ENCODE measurements at places on chromosomes 11 and 22. TPM values are rescaled to one million over a fixed set of nuclear protein-coding genes. Genes with fewer than 3 reads are reported as not detected.

GRCh38 chr22:31038686-31039085 is 42.4 kb upstream of the SMTN start:
- DNase-seq = no peak

DNA sequence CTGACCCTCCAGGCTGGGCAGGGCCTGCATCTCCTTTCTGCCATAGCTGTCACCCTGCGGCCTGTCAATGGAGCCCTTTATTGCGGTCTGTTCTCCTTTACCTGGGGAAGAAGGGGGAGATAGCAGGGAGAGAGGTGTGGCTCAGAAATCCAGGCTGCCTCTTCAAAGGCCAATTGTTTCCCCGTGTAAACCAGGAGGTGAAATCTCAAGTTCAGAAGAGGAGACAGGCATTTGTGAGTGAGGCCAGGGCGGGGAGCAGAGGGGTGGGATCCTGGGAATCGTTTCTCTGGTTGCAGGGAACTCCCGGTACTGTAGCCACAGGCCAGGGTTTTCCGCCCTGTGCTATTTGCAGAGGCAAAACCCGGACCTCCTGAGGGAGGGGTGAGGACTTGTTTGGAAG is 9.1 kb downstream of the DCPS start:
- DNase-seq = no peak

DNA sequence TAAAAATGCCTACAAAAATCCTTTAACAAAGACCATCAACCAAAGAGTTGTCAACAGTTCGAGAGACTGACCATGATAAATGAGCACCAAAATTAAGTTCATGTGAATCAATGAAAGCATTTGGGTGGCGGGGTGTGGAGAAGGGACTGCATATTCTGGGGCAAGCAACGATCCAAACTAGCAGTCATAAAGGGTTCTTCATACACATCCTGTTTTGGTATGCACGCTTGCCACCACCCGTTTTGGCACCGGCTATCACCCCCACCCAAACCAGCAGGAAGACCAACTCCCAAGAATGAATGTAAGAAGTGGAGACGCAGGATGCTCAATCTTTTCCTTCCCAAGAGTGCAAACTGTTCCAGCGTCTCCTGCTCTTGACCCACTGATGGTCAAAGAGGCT is 80.8 kb downstream of the SGSM3 start:
- DNase-seq = no peak

GRCh38 chr11:10686311-10686710 is 7.2 kb downstream of the IRAG1 start:
- DNase-seq = no peak

- no peak for DNase-seq
Measured at GRCh38 chr11:44372989-44373388, 63.0 kb upstream of the ALX4 start.

DNA sequence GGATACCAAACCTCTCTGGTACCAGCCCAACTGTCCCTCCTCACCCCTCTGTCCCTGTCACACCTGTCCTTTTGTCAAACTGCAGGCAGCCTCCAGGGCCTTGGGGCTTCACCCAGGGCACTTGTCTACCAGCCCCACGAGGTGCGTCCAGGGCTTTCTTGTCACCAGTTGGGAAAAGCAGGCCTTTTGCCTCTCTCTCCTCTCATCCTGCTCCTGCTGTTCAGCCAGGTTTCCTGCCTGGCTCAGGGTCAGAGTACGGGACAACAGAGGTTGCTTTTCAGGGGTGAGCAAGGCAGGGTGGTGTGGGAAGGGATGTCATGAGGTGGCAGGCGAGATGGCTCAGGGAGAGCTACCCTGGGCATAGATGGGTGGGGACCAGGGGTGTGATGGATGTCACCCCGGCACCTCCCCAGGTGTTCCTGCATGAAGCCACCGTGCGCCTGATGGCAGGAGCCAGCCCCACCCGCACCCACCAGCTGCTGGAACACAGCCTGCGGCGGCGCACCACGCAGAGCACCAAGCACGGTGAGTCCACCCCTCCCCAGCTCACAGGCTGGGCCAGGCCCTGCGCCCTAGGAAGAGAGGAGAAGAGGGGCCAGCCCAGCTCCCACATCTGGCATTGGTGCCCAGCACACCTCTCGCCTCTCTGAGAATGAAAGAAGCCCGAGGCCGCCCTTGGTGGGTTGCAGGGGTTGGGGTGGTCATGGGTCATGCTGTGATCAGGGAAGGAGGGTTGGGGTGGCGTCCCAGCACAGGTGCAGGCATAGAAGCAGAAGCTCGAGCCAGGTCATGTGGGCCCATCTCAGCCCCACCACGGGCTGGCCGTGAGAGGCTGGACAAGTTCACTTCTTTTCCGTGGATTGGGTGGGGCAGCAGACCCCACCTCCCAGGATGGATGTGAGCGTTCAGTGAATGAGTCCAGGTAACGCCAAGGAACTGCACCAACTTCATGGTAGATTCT is 10.1 kb downstream of the SHISA8 start:
- DNase-seq = no peak

DNA sequence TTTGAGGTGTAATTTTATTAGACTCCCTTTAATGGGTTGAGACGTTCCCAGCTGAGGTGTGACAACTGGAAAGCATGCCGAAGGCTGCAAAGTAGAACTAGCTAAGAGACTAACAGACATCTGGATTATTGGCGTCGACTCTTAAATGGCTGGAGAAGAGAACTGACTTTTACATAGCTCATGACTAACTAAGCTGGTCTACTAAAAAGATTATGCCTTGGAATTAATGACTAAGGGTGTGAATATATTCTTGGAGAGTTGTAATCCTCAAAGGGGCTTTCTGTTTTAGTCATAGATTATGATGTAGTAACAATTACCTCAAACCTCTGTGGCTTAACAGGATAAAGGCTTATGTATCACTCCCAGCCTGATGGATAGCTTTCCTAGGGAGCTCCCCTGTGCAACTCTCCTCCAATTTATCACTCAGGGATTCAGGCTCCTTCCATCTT is 39.5 kb upstream of the SLC5A12 start:
- DNase-seq = no peak

- DNase-seq = peak; percentile 79
Measured at GRCh38 chr22:24592851-24593558, at the start of gene LRRC75B. LRRC75B (minus strand) TSS chr22:24593073; CDS start chr22:24593039, 34 bp downstream.

DNA sequence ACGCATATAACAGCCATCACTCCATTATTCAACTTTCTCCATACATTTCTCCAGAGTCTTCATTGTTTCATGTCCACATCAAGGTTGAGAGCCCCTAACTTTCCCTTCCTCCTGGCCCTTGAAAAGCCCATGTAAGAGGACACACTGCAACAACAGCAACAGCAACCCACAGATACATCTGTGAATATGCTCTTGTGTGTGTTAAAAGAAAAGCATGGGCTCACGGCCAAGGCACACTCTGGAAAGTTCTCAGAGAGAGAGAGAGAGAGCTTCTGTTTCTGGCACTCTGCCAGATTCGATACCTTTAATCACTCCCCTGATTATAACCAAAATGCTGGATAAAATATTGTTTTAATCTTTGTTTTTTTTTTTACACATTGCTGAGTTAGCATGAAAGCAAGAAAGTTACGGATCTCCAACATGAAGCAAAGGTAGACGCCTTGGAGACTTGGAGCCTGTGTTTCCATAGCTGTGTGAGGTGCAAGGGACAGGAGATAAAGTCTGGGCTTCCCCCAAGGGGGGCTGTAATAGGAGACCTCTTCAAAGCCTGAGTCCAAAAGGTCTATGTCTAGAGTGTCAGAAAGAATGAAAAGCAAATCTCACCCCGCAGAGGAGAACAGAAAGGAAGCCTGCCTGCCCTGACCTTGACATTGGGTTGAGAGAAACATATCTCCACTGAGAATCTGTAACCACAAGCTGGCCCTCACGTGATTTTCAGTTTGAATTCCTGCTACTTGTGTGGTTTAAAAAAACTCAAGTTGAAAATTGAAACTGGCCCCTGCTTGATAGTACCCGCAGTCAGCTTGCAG is 33.7 kb upstream of the MPPED1 start:
- peak; percentile 8 for DNase-seq

DNA sequence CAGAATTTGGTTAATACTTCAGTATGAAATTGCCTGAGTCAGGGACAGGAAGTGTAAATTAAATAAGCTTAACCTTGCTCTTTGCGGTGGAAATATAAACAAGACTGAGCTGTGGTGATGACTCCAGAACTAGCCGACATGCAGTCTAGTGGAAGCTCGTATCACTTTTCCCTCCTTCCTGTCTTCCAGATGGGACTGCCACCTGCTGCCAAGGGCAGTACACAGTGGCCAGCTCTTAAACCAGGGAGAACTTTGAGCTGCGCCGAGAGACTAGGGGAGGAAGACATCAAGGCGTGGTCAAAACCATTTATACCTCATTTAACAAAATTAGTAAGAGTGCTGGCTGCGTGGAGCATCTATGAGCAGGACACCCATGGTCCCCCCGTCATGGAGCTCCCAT is 31.3 kb upstream of the CTTN start:
- DNase-seq = peak; percentile 50

DNA sequence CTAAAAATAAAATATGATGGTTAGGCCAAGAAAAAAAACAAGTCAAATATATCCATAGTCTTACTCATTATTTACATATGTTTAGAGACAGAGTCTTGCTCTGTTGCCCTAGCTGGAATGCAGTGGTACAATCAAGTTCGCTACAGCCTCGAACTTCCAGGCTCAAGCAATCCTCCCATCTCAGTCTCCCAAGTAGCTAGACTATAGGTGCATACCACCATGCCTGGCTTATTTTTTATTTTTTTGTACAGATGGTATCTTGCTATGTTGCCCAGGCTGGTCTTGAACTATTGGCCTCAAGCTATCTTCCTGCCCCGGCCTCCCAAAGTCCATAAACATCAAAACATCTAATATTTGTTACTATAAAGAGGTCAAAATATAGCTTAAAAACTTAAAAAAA is 36.1 kb downstream of the C2CD3 start:
- no peak for DNase-seq

- DNase-seq = no peak
Measured at GRCh38 chr11:117183724-117184349, 5.3 kb downstream of the SIDT2 start.

DNA sequence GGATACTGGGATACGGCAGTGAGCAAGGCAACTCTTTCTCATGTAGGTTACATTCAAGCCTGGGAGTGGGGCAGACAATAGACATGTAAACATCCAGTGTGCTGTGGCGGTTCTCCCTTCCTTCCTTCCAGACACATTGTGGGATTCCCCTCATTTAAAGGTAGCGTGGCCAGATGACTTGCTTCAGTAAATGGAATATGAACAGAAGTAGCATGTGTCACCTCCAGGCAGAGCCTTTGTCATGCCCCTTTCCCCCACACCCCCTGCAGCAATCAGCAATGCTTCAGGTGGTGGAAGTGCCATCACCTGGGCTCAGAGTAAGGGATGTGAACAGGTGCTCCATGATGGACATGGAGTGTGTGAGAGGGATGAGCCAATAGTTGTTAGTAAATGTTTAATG is 34.8 kb upstream of the TTC12 start:
- no peak for DNase-seq

- DNase-seq = no peak
Measured at GRCh38 chr11:12161603-12162350, 51.4 kb downstream of the MICAL2 start.

DNA sequence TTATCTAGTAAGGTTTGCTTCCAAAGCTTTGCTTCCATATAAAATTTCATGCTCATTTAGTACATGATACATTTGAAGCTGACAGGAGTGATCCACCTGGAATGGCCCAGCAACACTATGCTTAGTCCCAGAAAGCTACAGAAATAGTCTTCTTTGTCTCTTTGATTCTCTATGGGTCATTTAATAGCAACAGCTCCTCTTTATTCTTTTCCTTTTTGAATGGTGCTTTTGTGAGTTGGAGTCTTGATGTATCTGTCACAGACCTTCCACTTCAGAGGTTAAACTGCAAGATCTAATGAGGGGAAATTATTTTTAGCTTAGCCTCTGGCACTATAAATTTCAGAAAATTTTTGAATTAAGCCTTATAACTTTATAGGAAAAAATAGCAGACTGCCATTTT is 509.5 kb downstream of the KCNA4 start:
- no peak for DNase-seq

DNA sequence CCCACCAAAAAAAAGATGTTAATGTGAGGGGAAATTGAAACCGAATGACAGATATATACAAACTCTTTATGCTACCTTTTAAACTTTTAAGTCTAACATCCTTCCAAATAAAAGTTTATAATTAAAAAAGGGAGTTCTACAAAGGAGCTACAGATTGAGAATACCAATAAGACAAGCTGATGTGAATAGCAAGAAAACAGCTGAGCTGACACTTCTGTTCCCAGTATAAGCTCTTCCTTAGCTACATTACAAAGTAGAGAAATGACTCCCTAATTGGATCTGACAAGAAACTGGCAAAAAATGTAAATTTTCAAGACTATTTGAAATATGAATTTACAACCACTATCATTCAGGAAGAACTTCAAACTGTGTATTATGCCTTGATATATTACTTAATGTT is 294.6 kb upstream of the SYN3 start:
- no peak for DNase-seq

- peak; percentile 87 for DNase-seq
Measured at GRCh38 chr11:60810569-60810968, 25.4 kb downstream of the MS4A10 start.

DNA sequence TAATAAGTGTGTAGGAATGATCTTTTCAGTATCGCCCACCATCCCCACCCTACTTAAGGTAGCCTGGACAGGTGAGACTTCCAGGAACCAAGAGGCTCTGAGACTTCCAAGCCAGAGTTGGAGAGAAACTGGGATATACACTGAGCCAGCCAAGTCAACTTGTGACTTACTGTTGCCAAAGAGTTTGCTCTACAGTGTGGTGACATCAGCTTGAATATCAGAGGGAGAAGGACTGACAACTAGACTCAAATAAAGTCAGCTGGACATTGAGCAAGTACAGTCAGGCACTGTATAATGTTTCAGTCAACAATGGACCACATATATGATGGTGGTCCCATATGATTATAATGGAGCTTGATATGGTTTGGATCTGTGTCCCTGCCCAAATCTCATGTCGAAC is 1.2 kb upstream of the MMP10 start:
- no peak for DNase-seq

GRCh38 chr11:133955081-133955891 is 1.5 kb downstream of the IGSF9B start:
- no peak for DNase-seq

- no peak for DNase-seq
Measured at GRCh38 chr11:69484427-69485259, 3.2 kb downstream of the LINC01488 start.

- no peak for DNase-seq
Measured at GRCh38 chr22:43098356-43098755, 9.2 kb upstream of the TTLL1 start.

DNA sequence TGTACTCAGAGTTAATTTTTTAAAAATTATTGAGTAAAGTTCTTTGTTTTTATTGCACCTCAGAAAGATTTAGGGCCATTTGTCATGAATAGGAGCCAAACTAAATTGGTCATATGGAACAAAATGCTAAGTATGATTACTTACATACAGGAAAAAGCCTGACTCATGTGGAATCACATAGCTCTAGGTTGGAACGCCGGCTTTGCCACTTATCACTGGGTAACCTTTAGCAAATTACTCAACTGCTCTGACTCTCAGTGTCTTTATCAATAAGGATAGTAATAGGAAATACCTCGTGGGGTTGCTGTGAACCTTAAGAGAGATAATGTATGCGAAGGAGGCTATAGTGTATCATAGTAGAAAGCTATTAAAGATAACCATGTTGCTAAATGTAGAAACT is 638.5 kb downstream of the NELL1 start:
- DNase-seq = no peak

Gene TUG1
- 66.9 TPM for total RNA-seq

Gene FOLR1
- 0.68 TPM for total RNA-seq

Gene AMOTL1
- 53.4 TPM for total RNA-seq

Gene ARHGAP20
- 1.0 TPM for total RNA-seq

Gene OVOL1
- not detected for total RNA-seq

Gene TEX12
- not detected for total RNA-seq

Gene PICALM
- total RNA-seq = 238 TPM

Gene VPS51
- 409 TPM for total RNA-seq

Gene SMIM35
- not detected for total RNA-seq

Gene CRYAB
- 1.0 TPM for total RNA-seq

Gene OR8A1
- total RNA-seq = not detected

Gene RIC3
- not detected for total RNA-seq

Data from dermis blood vessel endothelial cell (primary cell).